ENCODE measurements at places on chromosomes 3 and 15. TPM values are rescaled to one million over a fixed set of nuclear protein-coding genes. Genes with fewer than 3 reads are reported as not detected.

DNA sequence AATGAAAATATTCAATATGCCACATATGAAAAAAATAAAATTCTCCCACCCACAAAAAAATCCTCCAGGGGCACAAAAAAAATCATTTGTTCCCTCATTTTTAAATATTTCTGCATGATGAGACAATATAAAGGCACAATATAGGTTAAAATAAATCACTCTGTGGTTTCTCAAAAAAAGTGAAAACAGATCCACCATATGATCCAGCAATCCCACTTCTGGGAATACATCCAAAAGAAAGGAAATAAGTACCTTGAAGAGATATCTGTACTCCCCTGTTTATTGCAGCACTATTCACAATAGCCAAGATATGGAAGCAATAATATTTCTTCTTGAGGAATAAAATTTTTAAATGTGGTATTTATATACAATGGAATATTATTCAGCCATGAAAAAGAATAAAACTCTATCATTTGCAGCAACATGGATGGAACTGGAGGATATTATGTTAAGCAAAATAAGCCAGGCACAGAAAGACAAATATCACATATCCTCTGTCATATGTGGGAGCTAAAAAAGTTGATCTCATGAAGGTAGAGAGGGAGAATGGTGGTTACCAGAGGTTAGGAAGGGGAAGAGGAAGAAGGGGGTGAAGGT is 1.5 kb downstream of the ATP8B4 start:
- DNase-seq, result no peak

DNA sequence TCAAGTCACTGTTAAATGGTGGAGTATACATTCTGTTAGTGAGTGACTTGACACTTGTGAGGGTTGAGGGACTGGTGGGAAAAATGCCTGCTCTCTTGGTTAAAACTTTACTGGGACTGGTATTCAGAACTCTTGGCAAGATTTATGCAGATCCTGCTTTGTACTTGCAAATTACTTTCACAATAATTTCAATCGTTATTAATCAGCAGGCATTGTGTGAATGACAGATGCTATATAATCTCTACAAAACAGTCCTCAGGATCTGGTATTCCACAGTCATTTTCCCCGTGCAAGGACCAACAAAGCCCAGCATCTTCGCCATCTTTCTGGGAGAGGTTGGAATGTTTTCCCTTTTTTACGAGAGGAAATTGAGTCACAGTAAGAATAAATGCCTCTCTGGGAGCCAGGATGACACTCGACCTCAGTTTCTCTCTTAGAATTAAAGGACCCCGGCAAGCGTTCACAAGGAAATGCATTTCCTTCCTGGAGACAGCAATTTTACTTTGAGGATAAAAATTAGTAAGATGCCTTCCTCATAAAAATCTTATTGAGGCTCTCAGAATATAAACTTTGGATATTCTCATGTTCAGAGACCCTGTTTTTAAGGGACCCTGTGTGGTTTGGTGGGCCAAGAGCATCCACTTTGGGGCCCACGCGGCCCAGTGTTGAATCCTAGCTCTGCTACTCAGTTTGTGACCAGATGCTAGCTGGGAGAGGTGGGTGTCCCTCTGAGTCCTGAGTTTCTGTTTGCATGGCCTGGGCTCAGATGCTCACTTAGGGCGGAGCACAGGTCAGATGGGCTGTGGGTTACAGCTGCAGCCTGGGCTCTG is 45.3 kb upstream of the PLCL2 start:
- DNase-seq, result no peak

The PLSCR5 gene
- not detected for total RNA-seq

- DNase-seq, result no peak
These were observed 586 bp downstream of the TM4SF1 start for GRCh38 chr3:149376718-149377407.

DNA sequence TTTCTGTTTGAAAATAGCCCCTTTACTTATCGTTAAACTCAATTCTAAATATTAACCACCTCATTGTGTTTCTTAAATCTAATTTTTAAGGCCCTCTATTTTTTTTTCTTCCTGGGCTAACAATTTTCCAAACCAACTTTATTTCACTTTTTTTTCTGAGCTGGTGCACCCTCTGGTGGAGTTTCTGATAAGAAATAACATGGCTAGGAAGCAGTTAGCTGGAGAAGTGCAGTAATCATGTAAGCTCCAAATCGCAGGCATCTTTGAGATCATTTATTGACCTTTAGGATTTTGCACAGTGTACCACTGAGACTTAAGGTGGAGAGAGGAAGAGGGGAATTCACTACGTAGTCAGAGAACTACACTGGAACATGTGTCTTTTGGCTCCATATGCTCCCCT is 6.4 kb downstream of the TMEM207 start:
- DNase-seq, result no peak
